T-helper 2 cell (primary cell): ENCODE measurements at places on chromosomes 5 and 9.
A peak's percentile ranks its signal among the peaks of the same experiment; 100 is the strongest.

DNA sequence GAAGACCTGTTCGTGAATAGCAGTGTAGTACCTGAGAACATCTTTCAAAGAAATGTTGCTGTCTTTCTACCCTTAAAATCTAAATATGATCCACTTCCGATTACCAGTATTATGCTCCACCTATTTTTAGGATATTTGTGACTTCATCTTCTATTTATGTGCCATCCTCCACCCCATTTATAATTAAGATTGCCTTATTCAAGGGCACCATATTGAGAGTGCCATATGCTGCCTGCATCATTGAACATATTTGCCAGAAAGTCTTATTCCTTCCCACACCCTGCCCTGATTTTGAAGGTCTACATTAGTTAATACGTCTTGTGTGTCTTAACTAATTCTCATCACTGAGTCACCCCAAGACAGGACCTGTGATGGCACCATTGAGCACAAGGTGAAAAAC is 1076.7 kb downstream of the CDH12 start:
- DNase-seq: no peak

DNA sequence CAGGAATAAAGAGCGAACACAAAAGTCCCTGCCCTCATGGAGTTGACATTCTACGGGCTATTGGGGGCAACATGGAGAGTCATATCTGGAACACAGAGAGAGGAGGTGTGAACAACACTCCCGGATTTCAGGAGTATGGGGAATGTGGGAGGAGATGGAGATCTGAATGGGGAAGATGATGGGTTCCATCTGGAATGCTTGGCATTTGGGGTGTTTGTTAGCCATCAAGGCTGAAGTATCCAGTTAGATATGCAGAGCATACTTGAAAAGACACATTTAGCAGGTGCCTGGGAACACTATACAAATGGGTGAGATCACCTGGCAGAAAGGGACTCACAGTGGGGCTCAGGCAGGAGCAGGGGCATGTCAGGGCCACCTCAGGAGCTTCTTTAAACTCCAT is 61.1 kb downstream of the EGFLAM start:
- DNase-seq: no peak

- no peak for DNase-seq
Observed at GRCh38 chr5:55626790-55627189, 85.3 kb downstream of the SLC38A9 start.

DNA sequence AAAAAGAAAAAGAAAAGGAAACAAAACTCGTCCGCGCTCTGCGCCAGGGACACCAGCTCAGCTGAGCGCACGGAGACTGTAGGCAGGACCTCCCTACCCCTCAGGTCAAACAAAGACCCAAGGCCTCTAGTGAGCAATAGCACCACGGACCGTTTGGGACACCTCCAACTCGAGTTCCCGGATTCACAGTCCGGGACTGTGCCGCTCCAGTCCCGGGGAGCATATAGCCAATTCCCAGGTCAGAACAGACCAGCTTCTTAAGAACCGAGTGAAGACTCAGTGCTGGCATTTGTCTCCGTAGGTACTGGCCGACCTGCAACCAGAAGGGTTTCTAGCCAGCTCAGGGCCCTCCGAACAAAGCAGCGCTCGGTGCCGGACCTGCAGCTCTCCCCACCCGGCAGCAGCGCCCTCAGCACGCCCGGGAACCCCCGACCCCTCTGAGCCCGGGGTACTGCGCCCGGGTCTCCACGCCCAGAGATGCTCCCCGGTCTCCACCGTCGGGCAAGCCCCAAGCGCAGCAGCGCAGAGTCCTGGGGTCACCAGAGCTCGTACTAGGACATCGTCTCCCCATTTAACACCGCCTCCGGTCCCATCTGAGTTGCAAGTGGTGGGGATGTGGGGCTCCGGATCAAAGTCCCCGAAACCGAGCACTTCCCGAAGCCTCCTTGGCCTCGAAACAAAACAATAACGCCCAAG is 591 bp downstream of the ABCA1 start:
- DNase-seq: no peak

DNA sequence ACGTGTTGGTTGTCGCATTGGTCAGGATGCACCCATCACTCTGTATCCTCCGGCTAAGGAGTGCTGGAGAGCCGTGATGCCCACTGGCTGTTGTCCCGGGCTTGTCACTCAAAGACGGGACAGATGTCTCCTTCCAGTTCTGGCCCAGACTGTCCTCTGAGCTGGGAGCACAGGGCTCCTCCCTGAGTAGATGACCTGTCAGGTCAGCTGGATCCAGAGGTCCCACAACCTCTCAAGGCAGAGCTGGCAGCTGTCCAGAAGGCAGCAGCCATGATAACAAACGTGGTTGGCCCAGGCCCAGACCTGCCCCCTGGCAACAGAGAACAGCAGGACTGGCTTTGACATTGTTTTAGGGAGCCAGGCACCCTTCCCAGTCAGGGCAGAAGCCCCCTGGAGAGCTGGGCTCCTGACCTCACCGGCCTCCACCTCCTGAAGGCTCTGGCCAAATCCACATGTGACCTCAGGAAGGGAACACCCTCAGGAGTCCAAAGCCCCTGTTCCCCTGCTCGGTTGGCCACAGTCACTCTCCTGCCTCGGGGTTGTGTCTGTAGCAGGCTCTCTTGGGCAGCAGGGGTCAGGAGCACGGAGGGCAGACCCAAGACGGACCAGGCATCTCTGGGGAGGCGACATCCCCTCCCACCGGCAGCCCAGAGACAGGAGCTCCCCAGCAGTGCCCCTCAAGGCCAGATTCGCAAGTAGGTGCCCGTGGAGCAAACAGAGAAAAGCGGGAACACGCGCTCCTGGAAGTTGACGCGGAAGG is 10.3 kb downstream of the TRIM7 start:
- DNase-seq: no peak

- no peak for DNase-seq
Observed at GRCh38 chr5:51657340-51658240, 274.3 kb downstream of the ISL1 start.

DNA sequence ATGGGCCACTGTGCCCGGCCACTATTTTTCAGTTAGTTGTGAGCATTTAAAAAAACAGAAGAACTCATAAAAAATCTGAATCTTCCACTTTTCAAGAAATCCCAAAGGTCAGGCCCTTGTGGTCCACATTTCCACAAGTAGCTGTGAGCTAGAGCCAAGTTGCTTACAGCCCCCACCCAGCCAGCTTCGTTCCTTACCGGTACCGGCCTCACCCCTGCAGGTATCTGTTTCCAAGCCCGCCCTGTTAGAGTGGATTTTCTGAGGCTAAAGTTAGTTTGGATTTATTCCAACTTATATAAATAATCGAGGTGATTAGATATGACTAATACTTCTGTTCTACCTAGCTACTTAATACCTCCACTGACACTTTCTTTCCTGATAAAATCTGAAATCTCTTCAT is 81.0 kb downstream of the F2RL2 start:
- no peak for DNase-seq

DNA sequence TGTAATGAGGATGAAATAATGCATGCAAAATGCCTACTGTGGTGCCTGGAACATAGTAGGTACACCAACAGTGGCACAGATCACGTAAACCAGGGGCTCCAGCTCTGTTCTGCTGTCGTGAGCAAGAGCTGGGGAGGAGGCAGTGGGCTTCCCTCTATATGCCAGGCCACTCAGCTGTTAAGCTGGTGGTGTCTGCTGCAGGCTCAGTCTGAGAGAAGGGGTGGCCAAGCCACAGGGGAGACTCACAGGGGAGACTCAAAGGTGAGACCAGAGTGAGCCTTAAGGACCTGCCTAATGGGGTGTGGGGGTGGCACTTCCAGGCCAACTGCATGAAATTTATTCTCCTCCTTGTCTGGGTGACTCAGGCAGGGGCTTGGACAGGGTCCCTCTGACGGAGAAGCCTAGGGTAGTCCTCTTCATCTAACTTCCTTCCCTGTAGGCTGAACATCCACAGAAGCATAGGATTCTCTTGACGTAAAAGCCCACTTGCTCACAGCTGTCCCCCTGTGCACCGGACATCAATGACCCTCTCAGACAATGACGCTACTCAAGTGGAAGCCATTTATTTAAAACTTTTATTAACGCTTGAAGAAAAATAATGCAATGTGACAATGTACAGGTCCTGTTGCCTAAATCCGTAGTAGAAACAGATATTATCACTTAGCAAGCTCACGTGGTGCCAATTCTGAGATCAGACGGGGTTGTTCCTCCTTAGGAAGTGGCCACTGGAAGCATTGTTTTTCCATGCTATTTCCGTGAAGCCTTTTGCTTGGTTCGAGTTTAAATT is 13.9 kb downstream of the STC2 start:
- DNase-seq: no peak

GRCh38 chr5:157703736-157704135 is 27.5 kb upstream of the THG1L start:
- no peak for DNase-seq

- no peak for DNase-seq
Observed at GRCh38 chr5:116696366-116696765, 121.7 kb upstream of the SEMA6A start.

GRCh38 chr9:6078382-6079105 is 63.1 kb upstream of the RANBP6 start:
- DNase-seq: no peak

DNA sequence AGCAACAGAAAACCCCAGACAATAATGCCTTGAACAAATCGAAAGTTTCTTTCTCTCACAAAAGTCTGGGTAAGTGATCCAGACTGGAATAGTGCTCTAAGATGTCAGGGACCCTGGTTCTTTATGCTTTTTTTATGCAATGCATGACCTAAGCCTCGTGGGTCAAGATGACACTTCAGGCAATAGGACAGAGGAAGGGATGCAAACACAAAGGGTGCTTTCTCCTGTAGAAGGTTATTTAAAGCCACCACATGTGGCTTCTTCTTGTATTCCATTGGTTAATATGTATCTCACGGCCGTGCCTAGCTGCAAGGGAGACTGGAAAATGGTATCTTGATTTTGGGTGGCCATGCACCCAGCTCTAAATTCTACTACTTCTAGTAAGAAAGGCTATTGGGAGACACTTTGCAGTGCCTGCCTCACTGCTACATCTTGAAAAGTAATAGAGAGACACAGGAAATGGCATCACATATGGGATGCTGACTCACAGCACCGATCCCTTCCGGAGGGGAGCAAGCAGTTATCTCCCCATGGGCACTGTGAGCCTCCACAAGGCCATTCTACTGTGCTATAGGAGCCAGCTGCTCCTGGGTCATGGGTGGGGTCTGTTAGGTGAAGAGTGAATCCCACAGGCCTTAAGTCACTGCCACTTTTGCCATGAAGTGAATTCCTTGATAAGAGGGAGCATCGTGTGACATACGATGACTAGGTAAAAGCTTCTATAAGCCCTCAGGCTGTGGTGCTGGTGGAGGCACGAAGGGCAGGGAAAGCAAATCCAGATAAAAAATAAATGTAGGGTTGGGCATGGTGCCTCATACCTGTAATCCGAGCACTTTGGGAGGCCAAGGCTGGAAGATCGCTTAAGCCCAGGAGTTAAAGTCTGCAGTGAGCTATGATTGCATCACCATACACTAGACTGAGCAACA is 32.5 kb upstream of the RAB14 start:
- no peak for DNase-seq

- no peak for DNase-seq
Observed at GRCh38 chr5:79130781-79131180, 19.2 kb downstream of the BHMT start.

- DNase-seq: no peak
Observed at GRCh38 chr5:15646371-15646770, 146.4 kb downstream of the FBXL7 start.

DNA sequence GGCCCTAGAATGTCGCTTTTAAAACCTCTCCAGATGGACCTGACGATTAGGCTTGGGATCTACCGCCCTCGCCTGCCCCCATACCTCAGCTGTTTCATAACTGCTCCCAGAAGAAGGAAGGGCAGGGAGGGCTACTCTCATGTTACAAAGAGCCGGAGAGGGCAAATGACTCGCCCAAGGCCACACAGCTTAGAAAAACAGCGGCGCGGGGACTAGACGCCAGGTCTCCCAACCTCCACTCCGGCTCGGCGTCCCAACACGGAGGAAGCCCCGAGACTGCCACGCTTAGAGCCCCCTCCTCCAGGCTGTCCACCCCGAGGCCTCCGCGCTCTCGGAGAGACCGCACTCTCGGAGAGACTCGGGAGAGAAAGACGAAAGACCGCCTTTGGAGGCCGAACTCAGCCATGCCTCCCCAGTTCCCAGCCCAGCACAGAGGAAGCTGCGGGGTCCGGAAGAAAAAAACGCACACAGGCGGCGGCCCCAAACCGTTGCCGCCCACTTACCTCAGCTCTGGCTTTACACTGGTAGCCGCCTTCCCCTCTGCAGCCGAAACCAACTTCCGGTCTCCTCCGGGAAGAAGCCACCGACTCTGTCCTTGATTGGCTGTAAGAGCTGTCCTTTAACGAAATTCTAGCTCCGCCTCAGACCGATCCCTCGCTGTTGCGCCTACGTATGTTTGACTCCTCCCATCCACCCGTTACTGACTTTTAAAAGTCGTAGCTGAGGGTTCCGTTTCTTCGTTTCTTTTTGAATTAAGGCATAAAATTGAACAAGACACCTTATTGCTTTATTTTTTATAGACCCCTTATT is at the start of gene MED7:
Gene MED7, minus strand, starts transcription at position 549 of the 810 bp plus-strand sequence. CDS start 3,434 bp downstream, outside the sequence.
- peak; percentile 96 for DNase-seq

GRCh38 chr5:3325201-3325971 is 270.2 kb upstream of the IRX1 start:
- DNase-seq: no peak

GRCh38 chr9:124101215-124101968 is 89.8 kb downstream of the LHX2 start:
- DNase-seq: no peak

- DNase-seq: no peak
Observed at GRCh38 chr5:147483961-147484707, 25.7 kb downstream of the DPYSL3 start.

GRCh38 chr5:54870271-54870670 is 115.1 kb downstream of the ESM1 start:
- no peak for DNase-seq

GRCh38 chr9:133151601-133152525 is 11.9 kb downstream of the GBGT1 start:
- no peak for DNase-seq

- DNase-seq: no peak
Observed at GRCh38 chr9:19119801-19120440, 7.4 kb downstream of the PLIN2 start.

- DNase-seq: no peak
Observed at GRCh38 chr5:15791274-15791673, 291.3 kb downstream of the FBXL7 start.

- no peak for DNase-seq
Observed at GRCh38 chr9:4829969-4830368, 37.2 kb downstream of the RCL1 start.

- DNase-seq: no peak
Observed at GRCh38 chr5:55290991-55291390, 16.5 kb downstream of the DHX29 start.
